ENCODE measurements at places on chromosomes 5 and 9.

GRCh38 chr9:69332067-69332685 lies 7.2 kb downstream of the ENTREP1 start:
- DNase-seq, result no peak

DNA sequence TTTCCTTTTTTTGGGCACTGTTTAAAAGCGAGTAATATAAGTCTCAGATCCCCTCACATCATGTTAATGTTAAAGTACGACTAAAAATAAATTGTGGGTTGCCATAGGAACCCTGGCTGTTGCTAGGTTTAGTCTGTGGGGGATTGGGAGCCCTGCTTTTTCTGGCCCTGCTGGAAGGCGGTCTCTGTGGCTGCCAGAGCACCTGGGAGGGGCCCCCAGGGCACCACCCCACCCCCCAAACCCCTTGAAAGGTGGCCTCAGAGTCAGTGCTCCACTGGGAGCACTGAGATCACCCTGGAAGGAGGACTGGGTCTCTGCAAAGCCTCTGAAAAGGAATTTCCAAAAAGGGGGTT lies 66.2 kb upstream of the NEURL1B start:
- no peak for DNase-seq

DNA sequence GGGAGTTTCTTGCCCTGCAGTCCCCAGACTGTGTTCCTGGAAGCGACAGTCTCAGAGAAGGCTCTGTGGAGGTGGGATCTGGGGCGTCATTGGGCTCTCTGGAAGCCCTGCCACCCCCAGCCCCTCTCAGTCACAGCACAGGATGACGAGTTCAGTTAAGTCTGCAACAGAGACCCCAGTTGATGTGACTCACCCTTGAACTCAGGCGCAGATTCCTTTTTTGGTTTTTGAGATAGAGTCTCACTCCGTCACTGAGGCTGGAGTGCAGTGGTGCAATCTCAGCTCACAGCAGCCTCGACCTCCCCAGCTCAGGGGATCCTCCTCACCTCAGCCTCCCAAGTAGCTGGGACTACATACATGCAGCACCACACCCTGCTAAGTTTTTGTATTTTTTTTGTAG lies 8.3 kb downstream of the HRH2 start:
- DNase-seq, result no peak

GRCh38 chr9:75181750-75182149 lies 93.4 kb downstream of the OSTF1 start:
- no peak for DNase-seq

DNA sequence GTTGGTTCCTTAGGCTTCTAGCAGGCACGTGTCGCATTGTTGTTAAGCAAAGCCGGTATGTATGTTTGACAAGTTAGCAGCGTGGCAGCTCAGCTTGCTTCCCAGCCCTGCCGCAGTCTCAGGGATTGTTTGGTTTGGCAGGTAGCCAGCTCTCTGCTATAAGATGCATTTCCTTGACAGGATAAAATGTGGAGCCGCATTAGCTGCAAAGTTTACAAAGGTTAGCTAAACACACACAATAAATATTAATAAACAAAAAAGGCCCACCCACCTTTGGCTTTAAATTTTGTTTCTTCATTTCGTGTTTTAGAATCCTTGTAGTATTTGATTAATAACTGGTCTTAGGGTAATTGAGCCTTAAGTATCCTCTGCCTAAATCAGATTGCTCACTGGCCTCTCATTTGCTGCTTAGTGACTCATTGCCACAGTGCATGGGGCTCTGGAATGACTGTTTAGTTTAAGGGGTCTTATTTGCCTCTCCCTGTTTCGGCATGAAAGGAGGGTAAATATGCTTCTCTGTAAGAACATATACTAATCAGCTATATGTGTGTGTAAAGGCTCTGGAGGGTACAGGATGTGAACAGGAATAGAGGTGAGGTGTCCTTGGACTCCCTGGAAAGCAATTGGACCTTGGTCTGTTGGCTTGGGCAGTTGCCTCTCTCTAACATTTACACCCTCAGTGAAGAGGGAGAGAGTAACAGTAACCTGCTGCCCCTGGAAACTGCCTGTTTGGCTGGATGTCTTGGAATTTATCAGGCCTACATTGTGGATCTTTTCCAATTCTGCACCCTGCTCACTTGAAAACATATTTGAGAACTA lies 122.0 kb downstream of the GDNF start:
- peak; percentile 42 for DNase-seq

GRCh38 chr5:173970878-173971650 lies 17.9 kb upstream of the C5orf47 start:
- no peak for DNase-seq
